ENCODE measurements at places on chromosomes 12 and 14.

DNA sequence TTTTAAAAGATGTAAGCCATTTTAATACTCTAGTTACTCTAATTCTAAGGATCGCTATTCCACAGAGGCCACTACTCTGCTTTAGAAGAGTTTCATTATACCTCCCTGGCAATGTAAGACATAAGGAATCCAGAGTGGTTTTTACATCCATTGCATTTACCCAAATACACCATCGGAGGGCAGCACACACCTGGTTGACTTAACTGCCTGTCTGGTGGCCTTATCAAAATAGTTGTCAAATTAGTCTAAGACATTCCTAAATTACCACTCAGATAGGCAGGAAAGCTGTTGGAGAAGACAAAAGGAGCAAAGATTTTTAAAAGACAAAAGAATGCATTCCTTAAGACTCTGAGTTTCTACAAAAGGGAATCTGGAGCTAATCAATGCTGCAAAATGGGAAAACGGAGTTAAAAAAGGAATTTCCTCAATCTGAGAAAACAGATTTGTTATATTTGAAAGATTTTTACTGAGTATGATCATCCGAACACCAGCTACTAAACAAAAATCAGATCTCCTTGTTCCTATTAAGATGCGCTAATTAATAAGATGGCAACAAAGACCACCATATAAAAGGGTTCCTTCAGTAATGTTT lies 33.8 kb upstream of the FGD4 start:
- DNase-seq: no peak

- DNase-seq: no peak
These were observed 167.6 kb downstream of the NAV3 start for GRCh38 chr12:77998236-77998786.

DNA sequence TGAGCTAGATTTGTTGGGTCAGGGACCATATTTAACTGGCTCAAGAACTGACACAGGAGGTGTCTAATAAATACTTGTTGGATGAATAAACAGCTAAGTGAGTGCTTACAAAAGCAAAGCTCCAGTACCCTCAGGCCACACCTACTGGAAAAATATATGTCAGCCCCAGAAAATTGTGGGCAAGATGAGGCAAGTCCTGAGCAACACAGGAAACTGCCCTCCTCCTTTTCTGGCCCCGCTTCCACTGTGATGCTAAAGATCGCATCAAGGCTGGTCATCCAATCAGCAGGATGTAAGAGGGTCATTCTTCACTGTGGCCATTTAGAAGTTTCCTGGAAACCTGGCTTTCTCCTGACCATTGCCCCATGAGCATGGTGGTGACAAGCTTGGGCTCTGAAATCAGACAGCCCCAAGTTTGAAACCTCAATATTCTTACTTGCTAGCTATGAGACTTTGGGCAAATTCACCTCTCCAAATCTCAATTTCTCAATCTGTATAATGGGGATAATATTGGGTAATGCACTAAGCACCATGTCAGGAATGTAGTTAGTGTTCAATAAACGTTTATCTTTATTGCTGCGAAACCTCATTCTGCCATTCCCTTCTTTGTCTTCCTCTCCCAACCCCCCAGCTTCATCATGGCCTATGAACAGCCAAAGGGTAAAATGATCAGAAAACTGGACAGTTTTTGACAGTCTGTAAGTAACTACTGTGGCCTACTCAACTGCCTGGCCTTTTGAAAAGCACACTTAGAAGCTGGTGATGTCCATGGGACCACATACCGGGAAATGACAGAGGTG lies 139.3 kb upstream of the PZP start:
- no peak for DNase-seq

- DNase-seq: no peak
These were observed 21.7 kb upstream of the CATSPERB start for GRCh38 chr14:91753501-91754128.

DNA sequence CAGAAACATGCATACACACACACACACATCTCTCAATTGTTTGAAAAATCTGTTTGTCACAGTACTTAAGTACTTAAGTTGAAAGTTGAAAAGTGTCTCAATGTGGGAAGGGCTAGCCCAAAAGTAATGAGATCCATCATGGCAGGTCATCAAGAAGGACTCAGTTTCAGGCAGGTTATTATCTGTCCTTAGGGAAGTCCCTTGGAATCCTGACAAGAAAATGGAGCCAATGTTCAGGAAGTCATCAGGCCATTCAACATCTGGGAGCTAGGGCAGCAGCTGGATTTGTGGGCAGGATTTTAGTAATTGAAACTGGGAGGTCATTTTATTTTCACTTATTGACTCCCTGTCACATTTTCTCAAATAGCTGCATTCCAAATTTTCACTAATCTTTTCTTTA lies 56.0 kb downstream of the MSRB3 start:
- DNase-seq: no peak

- DNase-seq: no peak
These were observed 117.7 kb downstream of the PRKCH start for GRCh38 chr14:61438860-61439765.

- DNase-seq: no peak
These were observed 265.5 kb downstream of the ZFP36L1 start for GRCh38 chr14:68527329-68527851.

DNA sequence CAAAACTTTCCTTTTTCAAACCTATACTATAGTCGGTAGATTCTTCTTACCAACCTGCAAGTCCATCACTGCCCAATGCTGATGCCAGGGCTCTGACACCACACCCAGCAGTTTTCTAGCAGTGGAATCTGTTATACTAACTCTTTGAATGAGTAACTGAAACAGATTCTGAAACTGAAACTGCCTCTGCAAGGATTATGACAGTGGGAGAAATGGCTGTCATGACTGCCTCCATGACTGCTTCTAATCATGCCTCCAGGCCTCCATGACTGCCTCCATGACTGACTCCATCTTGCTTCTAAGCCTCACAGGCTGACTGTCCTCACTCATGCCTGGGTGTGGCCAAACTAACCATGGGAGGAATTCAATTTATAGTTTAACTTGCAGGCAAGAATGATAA lies 29.4 kb upstream of the OXA1L start:
- DNase-seq: no peak

DNA sequence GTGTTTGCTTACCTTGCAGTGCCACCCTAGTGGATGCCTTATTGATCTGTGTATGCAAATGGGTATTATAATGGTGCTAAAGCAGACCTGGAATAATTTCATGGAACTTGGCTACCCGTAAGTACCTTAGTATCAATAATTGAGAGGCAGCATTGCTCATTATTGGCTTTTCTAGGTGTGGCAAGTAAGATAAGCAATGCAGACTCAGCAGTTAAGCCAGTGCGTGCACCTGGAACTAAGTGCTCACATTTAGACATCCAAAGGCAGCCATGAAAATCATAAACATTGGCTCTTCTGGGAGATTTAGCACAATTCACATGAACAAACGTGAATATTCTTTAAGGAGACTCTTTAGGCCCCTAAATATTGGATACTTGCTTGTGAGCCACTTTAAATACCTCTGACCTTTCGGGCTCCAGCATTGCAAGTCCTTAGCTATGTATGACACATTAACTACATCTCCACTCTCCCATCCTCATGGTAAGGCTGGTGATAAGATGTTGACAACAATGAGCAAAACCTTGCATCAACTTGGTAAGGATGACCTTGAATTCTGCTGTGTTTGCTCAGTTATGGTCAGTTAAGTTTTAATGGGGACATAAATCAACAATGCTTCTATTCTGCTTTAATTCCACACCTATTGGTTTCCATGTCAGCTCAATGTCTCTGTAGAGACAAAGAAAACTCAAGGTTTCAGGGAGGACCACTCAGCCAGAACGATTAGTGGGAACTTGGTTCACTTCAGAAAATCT lies 112.0 kb downstream of the SLC5A8 start:
- DNase-seq: no peak

GRCh38 chr12:104426926-104427546 lies 29.7 kb upstream of the CHST11 start:
- DNase-seq: no peak

GRCh38 chr14:87705439-87705896 lies 287.5 kb downstream of the GALC start:
- no peak for DNase-seq

- no peak for DNase-seq
These were observed 22.7 kb downstream of the FRMD6 start for GRCh38 chr14:51674294-51675002.

Measured in hypothalamus (tissue), 51 donors.